ENCODE measurements at places on chromosomes 4 and X. TPM values are rescaled to one million over a fixed set of nuclear protein-coding genes. Genes with fewer than 3 reads are reported as not detected.

Gene SORCS2
- total RNA-seq: 0.22 TPM

Gene PROM1
- total RNA-seq: 41.9 TPM

Gene MAGEA11
- total RNA-seq: not detected

Gene RTL9
- total RNA-seq: not detected

Gene DOK7
- total RNA-seq: 0.51 TPM

DNA sequence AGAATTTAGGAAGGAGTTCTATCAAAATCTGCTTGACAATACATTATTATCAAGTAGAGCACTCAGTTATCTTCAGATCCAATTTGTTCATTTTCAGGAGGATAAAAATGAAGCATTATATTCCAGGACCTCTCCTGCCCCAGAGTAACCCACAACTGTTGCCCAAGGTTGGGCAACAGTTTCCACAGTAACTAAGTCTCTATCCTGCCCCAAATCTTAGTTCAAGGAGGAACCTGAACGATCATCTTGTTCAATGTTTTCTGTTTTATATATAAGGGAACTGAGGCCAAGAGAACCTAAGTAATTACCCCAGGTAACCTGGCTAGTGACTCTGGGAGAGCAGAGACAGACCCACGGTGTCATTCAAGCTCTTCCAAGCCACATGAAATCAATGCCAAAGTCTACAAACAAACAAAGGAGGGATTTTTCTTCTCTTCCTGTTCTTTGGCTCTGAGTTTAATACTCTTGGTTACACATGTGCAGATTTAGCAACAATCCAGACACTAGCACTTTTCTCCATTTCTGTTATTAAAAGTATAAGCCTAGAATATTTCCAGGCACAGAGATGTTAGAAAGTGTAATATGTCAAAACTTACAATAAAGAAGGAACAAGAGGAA, 105.6 kb downstream of the C4orf51 start:
- no peak for DNase-seq

GRCh38 chr4:147851135-147851534, 119.2 kb downstream of the ARHGAP10 start:
- DNase-seq: no peak

- DNase-seq: no peak
These were observed 87.3 kb upstream of the ANXA3 start for GRCh38 chr4:78464265-78464664.

DNA sequence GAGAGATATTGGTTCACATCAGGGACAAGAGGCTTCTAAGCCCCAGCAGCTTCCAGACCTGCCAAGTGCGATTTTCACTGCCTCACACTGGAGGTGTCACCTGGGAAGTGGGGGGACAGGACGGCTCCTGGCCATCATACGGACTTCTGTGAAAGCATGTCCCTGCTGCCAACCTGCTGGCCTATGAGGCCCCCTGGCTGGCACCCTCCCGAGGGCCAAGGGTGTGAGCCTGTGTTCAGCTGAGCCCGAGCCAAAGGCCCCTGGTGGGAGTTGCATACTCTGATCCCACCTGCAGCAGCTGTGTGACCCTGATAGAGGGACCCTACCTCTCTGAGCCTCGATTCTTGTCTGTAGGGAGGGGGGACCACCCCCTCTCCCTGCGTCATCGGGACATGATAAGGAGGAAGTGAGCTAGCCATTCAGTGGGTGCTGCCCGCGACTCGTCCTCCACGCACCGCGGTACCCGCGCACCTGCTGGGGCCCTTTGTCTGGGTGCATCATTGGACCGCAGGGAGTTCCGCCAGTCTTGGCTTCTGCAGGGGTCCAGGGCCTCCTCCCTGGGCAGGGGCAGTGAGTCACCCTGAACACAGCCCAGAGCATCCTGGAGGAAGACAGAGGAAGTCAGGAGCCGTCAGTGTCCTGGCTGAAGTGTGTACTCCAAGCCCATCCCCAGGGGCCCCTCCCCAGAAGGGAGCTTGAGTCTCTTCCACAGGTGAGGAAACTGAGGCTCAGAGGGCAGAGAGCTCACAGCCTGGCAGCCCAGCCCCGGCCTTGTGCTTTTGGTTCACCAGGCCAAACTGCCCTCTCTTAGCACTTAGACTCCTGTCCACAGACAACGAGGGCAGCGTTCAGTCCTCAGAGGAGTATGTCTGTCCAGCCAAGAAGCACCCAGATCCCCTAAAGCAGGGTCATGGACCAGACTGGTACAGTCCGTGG, 24.1 kb downstream of the C4orf50 start:
- no peak for DNase-seq

DNA sequence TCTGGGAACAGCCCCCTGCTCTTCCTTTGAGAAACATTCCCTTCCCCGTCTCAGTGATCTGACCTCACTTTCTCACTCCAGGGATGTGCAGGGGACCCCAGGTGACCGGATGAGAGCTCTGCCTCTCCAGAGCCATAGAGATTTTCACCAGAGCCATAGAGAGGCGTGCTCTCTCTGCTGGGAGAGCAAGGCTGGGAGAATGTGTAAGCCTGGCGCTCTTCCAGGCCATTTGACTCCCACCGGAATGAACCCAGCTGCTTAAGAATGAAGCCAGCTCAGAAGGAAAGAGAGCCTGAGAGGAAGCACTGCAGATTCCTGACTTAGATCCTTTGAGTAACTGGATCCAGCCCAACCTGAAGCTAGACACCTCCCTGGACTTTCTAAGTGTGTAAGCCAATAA, 106.4 kb downstream of the DHX15 start:
- peak; percentile 30 for DNase-seq

GRCh38 chr4:821181-821591, 4.7 kb downstream of the CPLX1 start:
- no peak for DNase-seq

- DNase-seq: no peak
These were observed 53.2 kb upstream of the NR3C2 start for GRCh38 chr4:148495463-148495862.

DNA sequence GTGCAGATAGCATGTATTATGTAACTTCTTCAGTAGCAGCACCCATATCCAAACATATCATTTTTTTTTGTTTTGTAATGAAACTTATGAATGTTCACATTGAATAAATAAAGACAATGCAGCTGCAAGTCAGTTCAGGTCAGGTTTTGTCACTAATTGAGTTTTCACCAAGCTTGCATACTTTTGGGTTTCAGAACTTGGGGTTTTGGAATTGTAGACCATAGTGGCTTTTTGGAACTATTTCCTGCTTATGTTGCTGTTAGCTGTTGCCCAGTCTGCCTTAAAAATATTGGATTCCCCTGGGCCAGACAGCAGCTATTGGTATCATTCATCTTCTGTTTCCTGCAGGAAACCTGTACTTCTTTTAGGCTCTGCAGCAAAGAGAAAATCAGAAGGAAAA, 113.4 kb upstream of the LIMCH1 start:
- no peak for DNase-seq

GRCh38 chrX:110041980-110042379, 39.1 kb downstream of the TMEM164 start:
- no peak for DNase-seq

Data from epithelial cell of proximal tubule (primary cell).